ENCODE measurements at places on chromosomes 2 and 18.

GRCh38 chr2:46379213-46380037 lies 82.2 kb downstream of the EPAS1 start:
- no peak for DNase-seq

DNA sequence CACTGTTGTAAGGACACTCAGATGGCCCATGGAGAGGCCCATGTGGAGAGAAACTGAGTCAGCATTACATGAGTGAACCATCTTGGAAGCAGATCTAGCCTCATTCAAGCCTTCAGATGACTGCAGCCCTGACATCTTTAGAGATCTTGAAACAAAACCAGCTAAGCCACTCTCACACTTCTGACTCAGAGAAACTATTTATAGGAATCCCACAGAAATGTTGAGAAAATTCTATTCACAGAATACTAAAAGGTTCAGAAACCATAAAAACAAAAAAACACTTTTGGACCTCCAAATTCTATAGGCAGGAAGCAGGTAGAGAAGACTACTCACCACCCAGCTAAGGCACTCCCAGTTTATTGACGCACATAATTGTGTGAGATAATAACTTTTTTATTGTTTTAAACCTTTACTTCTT lies 8.7 kb downstream of the TMEM169 start:
- DNase-seq, result no peak

- no peak for DNase-seq
These were observed 9.1 kb upstream of the TMEM37 start for GRCh38 chr2:119422360-119423107.

DNA sequence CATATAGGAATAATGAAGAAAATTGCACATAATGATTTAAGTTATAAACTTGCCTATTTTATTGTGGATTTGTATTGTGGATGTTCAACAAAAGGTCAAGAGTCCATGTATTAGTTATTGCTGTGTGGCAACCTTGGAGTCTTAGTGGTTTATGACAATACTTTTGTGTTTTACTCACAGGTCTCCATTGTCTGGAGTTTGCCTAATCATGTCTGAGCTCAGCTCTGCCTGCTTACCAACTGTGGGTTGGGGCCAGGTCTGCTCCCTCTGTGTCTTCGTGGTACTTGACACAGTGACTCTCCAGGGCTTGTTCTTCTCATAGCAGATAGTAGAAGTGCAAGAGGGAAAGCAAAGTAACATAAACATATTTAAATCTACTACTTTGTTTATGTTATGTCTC lies 382.5 kb downstream of the CBLN2 start:
- no peak for DNase-seq

GRCh38 chr2:143321994-143322393 lies 192.8 kb downstream of the ARHGAP15 start:
- no peak for DNase-seq

GRCh38 chr2:219976871-219977270 lies 349.4 kb downstream of the SLC4A3 start:
- DNase-seq, result no peak

- peak; percentile 74 for DNase-seq
These were observed 44.3 kb downstream of the CACNB4 start for GRCh38 chr2:152054593-152054992.

DNA sequence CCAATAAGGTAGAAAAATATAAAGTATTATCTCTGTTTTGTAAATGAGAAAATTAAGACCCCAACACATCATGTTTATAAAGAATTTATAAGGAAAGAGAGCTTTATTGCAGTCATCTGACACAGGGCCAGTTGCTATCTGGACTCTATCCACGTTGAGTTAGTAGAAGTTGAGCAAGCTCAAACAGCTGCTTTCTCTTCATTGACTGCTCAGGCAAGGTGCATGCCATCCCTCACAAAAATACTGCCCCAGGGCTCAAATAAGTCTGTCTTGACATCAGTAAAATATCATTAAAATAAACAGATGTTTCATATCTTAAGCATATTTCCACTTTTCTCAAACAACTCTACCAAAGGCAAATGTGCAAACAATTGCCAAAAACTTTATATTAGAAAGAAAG lies 14.8 kb downstream of the COL5A2 start:
- DNase-seq, result no peak

- no peak for DNase-seq
These were observed 467.6 kb downstream of the CDH2 start for GRCh38 chr18:27709344-27709743.

All from AG04449 (cell line).